ENCODE measurements at places on chromosomes 16 and 17.
A peak's percentile ranks its signal among the peaks of the same experiment; 100 is the strongest.

GRCh38 chr16:24728891-24729242 lies 584 bp upstream of the TNRC6A start:
- DNase-seq = no peak

GRCh38 chr16:57044931-57045693 lies 47.3 kb upstream of the CPNE2 start:
- no peak for DNase-seq

- no peak for DNase-seq
These were observed 112.9 kb downstream of the SEC14L1 start for GRCh38 chr17:77253611-77254051.

DNA sequence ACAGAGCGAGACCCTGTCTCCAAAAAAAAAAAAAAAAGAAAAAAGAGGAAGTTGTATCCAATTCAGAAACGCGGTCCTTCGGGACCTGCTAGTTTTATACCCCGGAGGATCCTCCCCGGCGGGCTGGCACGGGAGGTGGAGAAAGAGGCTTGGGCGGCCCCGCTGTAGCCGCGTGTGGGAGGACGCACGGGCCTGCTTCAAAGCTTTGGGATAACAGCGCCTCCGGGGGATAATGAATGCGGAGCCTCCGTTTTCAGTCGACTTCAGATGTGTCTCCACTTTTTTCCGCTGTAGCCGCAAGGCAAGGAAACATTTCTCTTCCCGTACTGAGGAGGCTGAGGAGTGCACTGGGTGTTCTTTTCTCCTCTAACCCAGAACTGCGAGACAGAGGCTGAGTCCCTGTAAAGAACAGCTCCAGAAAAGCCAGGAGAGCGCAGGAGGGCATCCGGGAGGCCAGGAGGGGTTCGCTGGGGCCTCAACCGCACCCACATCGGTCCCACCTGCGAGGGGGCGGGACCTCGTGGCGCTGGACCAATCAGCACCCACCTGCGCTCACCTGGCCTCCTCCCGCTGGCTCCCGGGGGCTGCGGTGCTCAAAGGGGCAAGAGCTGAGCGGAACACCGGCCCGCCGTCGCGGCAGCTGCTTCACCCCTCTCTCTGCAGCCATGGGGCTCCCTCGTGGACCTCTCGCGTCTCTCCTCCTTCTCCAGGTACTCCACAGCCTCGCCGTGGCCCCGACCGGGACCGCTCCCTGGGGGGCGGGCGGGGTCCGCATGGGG lies at the start of gene CDH3:
Gene CDH3, plus strand, starts transcription at position 596 of the 779 bp plus-strand sequence. Its CDS starts 70 bp downstream, at position 666.
- peak; percentile 12 for DNase-seq

DNA sequence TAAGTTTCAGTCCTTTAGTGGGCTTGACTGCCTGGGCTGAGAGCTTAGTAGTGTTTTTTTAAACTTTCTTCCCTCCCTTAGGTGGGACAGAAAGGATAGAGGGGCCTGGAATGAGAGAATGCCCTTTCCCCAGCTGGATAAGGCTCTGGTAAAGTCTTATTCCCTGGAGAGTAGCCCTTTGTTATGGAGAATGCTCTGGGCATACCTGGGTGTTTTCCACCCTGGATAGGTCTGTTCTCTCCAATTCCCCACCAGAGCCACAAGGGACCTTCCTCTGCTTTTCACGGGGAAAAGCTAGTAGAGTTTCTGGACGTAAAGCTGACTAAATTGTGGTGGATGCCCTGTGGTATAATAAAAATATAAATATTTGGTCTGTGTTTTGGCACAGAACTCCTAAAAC lies 164.1 kb downstream of the HS3ST4 start:
- DNase-seq = no peak

GRCh38 chr16:10114409-10114808 lies 67.8 kb downstream of the GRIN2A start:
- no peak for DNase-seq

- DNase-seq = no peak
These were observed 49.1 kb upstream of the GPRC5B start for GRCh38 chr16:19933740-19934139.

- DNase-seq = no peak
These were observed 18.9 kb downstream of the CYB5D2 start for GRCh38 chr17:4161967-4162305.

GRCh38 chr16:68480084-68480995 lies 32.0 kb upstream of the SMPD3 start:
- DNase-seq = no peak

- peak; percentile 72 for DNase-seq
These were observed 6.3 kb downstream of the CCDC102A start for GRCh38 chr16:57530104-57530521.

DNA sequence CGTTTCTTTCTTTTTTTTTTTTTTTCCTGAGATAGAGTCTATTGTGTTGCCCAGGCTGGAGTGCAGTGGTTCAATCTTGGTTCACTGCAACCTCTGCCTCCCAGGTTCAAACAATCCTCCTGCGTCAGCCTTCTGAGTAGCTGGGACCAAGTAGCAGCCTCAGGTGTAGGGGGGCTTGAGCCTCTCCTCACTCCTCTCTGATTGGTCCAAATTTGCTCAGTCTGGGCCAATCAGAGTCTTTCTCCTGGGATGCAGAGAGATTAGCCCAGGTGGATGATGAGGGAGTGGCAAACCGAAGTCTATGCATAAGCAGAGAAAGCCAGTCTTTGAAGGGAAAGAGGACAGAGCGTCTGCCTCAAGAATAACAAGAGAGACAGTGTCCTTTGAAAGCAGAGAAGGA lies 99.0 kb downstream of the BMERB1 start:
- DNase-seq = no peak

DNA sequence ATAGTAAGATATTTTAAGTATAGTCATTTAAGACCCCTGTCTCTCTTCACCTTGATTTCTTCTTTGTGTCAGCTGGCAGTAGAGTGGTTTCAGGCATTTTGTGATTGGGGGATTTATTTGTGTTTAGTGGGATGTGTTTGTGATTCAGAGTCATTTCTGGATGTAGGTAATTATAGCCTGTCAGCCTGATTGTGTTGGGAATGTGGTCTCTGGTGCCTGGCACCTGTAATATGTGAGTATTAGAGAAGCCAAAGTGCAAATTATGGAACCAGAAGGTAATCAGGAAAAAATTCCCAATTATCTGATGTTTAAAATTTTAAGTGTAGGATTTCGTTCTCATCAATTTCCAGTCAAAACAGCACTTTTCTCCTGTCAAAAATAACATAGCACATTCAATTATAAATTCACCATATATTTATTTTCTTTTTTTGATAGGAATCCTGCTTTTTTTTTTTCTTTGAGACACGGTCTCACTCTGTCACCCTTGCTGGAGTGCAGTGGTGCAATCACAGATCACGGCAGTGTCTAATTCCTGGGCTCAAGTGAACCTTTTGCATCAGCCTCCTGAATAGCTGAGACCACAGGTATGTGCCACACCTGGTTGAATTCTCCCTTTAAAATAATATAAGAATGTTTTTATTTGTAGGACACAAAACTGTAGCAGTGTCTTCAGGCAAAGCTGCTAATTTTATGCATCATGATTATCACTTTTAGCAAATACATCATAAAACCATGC lies 42.7 kb downstream of the ATF7IP2 start:
- DNase-seq = no peak

DNA sequence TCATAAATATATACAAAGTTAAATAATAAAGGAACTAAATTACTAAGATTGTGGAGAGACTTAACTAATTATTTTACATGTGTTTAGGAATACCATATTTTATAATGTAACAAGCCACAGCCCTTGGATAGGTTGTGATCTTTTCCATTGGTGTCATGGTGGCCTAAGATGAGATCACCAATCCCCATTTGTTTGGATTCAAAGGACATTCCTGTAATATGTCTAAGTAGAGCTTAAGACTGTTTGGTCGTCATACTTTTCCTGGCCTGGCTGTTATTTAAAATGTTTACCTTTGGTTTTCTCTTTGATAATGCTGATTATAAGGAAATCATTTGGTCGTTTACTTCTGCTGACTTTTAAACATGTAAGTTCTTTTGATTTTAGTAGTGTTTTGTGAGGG lies 118.1 kb downstream of the NLK start:
- no peak for DNase-seq

GRCh38 chr17:28469376-28469775 lies 4.1 kb upstream of the SLC13A2 start:
- DNase-seq = no peak

GRCh38 chr17:73068322-73069153 lies 23.9 kb downstream of the SLC39A11 start:
- no peak for DNase-seq

- DNase-seq = peak; percentile 76
These were observed 14.2 kb upstream of the SLC38A10 start for GRCh38 chr17:81309140-81309858.

DNA sequence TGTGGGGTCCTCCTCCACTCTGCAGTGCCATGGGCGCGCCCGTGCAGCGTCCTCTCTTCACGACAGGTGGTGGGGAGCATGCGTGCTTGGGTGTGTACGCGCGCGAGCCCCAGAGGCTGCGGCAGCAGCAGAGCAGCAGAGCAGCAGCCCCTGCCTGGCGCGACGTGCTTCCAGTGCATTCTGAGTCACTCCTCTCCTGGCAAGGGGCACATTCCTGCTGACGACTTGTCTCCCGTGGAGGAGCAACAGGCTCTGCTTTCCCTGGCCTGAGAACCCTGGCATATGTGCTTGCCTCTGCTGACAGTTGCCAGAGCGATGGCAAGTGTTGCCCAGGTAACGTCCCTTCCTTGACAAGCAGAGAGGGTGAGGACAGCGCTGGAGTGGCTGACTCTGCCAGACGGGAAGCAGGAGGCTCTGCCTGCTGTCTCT lies 133.8 kb upstream of the PLCG2 start:
- DNase-seq = no peak

DNA sequence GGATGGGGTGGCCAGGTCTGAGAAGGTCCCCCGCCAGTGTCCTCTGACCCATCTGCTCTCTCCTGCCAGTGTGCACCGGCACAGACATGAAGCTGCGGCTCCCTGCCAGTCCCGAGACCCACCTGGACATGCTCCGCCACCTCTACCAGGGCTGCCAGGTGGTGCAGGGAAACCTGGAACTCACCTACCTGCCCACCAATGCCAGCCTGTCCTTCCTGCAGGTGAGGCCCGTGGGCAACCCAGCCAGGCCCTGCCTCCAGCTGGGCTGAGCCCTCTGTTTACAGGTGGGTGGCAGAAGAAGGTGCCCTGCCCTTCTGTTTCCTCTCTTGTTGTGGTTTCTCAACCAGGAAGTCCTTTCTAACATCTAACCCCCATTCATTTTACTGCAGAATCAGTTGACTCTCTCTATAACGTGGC lies 7.1 kb downstream of the ERBB2 start:
- no peak for DNase-seq

- DNase-seq = no peak
These were observed 932 bp upstream of the NFE2L1 start for GRCh38 chr17:48047113-48047740.

GRCh38 chr17:1839516-1839915 lies 9.7 kb downstream of the RPA1 start:
- no peak for DNase-seq

DNA sequence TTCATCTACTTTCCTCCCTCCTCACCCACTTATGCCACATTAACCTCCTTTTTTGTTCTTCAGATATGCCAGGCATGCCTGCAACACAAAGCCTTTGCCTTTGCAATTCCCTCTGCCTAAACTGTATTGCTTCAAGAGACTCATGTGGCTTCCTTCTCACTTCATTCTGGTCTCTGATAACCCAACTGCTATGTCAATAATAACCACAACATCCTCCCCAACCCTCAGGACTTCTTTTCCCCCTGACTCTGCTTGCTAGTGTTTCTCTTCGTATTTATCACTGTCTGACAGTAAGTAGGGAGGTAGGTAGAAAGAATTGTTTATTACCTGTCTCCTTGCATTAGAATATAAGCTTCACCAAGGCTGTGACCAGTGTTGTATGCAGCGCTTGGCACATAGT lies 22.4 kb downstream of the RBL2 start:
- peak; percentile 9 for DNase-seq

GRCh38 chr17:78736526-78737079 lies 45.5 kb downstream of the CYTH1 start:
- peak; percentile 77 for DNase-seq

DNA sequence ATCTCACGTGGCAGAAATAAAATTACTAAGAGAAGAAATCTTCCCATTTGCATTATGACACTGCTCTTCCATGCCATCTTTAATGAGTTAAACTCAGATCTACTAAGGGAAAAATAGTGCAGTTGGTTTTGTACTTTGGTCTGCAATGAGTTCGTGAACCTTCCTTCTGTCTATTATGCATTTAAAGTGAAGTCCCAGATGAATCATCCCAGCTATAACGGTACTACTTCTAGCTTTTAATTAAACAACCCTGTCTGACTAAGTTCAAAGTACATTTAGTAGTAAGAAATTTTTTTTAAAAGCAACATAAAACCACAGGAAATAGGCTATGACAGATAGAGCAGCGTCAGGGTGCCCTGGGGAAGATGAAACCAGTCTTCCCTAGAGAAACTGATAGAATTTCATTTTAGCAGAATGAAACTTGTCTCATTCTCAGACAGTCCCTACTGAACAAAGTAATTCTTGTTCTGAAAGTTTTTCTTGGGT lies 1.8 kb downstream of the TMIGD1 start:
- DNase-seq = peak; percentile 39

- no peak for DNase-seq
These were observed 38.6 kb downstream of the CDRT15 start for GRCh38 chr17:14198013-14198412.

DNA sequence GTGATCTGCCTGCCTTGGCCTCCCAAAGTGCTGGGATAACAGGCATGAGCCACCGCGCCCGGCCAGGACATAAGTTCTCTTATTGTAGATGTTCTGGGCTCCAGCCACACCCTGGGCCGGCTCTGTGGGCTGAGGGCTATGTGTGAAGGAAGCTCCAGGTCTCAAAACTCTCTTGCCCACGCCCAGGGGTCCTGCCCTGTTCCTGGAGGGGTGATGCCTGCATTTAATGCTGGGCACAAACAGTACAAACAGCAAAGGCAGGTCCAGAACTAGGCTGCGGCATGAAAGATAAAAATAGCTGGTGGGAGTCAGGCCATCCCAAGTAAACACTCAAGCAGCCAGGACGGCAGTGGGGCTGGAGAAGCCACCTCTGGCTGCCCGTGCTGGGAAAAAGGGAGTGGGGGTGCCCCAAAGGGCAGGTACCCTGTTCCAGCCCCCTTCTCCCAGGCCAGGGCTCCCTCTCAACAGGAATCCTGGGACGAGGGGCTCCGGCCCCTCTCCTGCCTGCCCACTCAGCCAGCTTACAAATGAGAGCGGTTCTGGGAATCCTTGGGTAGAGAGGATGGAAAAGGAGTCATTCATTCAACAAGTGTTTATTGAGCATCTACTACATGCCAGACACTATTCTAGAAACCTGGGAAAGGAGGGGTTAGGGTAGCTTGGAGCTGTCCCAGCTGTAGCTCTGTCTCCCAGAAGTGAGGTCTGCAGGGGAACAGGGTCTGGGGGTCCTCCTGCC lies 4.6 kb downstream of the TRIM47 start:
- no peak for DNase-seq

DNA sequence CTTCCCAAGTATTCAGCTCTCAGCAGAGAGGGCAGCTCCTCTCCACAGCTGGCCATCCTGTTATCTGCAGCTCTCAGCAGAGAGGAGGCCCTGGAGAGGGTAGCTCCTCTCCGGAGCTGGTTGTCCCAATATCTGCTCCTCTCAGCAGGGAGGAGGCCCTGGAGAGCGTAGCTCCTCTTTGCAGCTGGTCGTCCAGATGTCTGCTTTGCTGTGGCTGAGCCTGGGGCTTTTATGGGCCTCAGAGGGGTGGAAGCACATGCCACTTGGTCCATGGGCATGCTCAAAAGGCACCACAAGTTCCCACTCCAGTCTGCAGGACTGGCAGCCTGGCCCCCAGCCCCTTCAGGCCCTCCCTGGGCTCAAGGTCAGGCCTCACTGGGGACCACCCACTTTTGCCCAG lies 314.3 kb downstream of the KCNJ2 start:
- DNase-seq = no peak
